GM12892 (cell line): ENCODE measurements at places on chromosomes 5 and 9.

- no peak for DNase-seq
Measured at GRCh38 chr5:61344187-61344944, 12.3 kb downstream of the ZSWIM6 start.

DNA sequence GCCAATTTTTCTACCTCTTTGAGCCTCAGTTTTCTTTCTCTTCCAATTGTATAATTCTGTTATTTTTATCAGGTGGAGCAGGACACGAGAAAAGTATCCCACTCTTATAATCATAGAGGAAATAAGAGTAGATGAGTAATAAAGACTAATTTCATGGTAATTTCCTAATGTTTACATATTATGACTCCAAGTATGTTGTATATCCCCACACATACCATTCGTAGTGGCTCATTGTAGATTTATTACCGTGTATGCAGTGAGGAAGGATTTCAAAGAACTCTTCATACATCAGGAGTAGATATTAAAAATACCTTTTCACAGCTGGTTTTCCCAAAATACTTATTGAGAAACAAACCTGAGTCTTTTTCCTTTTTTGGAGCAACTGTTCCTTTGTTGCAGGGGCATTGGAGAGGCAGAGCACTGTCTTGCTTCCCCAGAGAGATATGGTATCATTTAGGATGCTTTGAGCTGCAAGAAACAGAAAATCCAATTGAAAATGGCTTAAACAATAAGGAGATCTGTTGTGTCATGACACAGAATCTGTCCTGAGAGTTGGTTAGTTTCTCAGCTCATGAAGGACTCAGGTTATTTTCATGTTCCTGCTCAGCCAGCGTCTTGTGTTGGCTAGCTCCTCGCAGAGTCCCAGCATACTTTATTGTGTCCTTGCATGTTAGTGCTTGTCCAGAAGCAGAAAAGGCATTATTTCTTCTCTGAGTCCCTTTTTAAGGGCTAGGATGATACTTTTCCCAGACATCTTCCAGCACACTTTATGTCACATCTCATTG, 291.2 kb downstream of the ARHGAP26 start:
- DNase-seq, result no peak

GRCh38 chr9:99803694-99804093, 18.0 kb upstream of the NR4A3 start:
- DNase-seq, result no peak

GRCh38 chr9:31023847-31024246, 1360.6 kb upstream of the ACO1 start:
- DNase-seq, result no peak

- no peak for DNase-seq
Measured at GRCh38 chr9:35856882-35857281, 13.3 kb downstream of the OR13J1 start.

DNA sequence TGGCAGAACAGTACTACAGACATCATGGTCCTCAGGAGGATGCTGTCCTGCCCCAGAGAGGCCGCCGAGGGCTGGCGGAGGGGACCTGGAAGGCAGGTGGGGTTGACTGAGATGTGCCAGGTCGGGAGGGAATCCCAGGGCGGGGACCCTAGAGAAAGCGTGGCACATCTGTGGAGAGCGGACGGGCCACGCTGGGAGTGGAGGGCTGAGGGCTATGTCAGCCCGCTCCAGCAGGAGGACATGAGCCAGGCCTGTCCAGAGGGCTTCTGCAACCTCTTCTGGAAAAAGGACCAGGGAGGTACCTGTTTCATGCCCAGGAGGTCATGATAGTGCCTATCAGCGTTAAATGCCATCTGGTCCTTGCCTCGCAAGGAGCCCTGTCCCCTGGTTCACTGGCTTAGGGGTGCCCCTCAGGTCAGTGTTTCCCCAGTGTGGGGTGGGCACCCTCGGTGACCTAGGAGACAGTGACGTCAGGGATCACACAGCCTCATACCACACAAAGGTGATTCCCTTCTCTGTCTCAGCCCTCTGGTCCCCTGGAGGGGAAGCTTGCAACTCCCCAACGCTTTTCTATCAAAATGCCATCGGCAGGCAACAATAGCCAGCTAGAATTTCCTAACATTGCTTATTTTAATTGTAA, 103.6 kb upstream of the IER5L start:
- peak; percentile 8 for DNase-seq

- DNase-seq, result no peak
Measured at GRCh38 chr5:9428272-9428671, 117.6 kb downstream of the SEMA5A start.
